ENCODE measurements at places on chromosomes 3 and 15.

GRCh38 chr15:43776101-43776717, 557 bp downstream of the ELL3 start:
- DNase-seq = peak; percentile 36

DNA sequence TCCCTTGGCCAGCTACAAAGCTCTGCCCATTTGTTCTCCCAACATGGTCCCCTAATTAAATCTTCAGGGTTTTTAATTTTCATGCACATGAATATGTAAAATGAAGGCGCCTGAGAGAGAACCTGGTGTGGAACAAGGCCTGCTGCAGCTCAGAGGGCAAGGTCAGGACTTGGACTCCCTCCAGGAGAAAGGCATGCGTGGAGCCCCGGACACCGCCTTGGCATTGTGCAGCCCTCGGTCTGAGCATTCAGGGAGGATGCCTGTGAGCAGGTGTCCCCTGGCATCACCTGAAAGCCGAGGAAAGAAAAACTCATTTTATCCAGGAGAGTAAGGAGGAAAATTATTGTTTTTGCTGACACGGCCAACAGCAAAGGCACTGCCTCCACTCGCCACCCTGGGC, 33.8 kb upstream of the EPHB1 start:
- DNase-seq = no peak

DNA sequence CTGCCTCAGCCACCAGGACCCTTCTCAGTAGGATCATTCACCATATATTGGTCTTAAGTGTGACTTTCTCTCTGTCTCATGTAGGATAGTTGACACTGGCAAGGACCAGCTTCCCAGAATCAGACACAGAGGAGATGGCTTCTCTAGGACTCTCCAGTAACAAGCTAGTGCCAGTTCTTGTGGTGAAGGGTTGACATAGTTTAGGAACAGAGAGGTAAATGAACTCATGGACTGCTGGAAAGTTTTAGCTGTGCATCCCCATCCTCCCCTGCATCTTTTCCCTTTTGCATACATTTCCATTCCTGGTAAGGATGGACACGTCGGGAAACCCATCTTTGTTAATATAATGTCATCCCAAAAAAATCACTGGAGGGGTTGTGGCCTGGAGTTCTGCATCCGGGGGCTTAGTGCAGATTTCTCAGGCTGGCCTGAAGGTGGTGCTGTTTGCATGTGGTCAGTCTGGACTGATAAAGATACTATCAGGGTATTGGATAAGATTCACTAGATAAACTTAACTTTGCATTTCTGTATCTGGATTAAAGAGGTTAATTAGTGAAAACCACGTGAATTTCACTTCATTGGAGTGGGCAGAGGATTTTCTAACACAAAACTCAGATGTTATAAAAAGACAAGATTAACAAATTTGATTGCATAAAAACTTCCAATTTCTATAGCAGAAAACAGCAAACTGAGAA, 110.8 kb downstream of the TBC1D2B start:
- peak; percentile 52 for DNase-seq

DNA sequence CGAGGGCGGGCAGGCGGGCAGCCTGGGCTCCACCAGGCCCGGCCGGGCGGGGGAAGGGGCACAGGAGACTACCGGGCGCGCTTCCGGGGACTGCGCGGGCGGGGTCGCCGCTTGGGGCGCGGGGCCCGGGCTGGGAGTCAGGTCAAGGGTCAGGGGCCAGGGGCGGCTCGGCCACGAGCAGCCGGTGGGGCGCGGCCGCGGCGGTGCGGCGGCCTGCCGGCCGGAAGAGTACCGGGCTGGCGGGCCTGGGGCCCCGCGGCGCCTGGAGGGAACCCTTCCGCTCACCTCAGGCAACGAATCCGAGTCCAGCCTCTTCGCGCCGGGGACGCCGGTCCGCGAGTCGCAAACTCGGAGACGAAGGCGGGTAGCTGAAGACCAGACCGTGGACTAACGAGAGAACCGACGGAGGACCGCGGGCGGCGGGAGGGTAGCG, 225 bp downstream of the RHOA start:
- peak; percentile 65 for DNase-seq

DNA sequence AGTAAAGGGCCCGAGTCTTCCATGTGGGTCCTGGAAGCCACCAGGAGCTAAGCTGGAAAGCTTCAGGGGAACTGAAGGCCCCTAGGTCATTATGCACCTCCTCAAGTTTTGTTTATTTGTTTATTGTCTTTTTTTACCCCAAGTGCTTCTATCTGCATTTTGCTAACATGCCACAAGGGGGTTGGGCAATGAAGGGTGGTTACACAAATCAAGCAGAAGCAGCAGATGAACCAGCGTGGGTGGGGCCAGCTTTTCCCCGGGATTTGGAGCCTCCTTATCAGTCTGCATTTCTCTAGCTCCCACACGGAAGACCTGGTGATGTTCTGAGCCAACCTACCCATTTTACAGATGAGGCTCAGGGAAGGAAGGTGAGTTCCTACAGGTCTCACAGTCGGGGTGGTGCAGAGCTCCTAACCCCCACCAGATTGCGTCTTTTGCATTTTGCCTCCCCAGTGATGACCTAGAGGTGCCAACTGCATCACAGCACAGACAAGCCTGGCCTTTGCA, 16.8 kb downstream of the TMC3 start:
- DNase-seq = no peak

- no peak for DNase-seq
These were observed 489.8 kb upstream of the PROK2 start for GRCh38 chr3:72274493-72275330.

DNA sequence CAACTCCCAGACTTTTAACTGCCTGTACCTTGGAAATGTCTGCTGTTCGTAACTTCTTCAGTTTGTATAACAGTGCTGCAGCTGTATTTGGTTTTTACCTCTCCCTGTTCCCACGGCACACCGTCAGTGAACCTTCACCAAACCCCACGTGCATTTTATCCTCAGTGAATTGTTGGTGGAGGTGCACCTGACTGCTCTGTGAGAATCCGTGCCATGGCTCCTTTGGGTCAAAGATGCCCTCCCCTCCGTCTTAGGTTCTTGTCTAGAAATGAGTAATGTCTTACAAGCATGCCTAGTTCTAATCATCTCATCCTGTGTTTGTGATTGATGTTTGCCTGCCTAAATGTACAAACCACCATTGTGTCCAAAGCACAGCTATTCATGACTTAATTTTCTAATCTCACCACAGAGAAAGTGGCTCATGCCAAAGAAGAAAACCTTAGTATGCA, 28.2 kb downstream of the TPM1 start:
- no peak for DNase-seq

GRCh38 chr15:44034334-44034733, 160.7 kb downstream of the FRMD5 start:
- no peak for DNase-seq

DNA sequence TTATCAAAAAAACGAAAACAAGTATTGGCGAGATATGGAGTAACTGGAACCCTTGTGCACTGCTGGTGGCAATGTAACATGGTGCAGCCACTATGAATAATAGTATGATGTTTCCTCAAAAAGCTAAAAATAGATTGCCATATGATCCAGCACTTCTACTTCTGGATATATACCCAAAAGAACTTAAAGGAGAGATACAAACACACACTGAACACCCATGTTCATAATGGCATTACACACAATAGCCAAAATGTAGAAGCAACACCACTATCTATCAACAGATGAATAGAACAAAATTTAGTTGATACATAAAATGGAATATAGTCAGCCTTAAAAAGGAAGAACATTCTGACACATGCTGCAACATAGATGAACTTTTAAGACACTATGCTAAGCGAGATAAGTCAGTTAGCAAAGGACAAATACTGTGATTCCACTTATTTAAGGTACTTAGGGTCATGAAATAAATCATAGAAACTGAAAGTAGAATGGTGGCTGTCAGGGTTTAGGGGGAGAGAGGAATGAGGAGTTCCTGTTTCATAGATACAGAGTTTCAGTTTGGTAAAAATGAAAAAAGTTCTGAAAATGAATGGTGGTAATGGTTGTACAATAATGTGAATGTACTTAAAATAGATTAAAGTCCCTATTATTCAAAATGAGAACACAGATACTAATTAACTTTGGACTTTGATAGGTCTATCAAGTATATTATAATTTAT, 59.4 kb upstream of the IMPG2 start:
- DNase-seq = no peak

DNA sequence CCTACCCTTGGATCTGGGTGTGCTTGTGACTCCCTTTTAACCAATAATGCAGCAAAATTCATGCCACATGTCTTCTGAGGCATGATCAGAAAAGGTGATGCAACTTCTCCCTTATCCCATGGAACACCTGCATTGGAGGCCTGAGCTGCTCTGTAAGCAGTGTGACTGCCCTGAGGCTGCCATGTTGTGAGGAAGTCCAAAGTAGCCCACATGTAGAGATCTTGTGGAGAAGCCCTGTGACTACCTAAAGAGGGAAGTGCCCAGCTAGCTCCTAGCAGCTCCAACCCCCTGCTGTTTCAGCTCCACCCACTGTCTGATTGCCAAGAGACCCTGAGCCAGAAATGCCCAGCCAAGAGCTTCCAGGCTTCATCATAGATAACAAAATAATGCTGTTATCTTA, 6.4 kb upstream of the NR1D2 start:
- DNase-seq = no peak
